Activated CD4-positive, alpha-beta T cell treated with anti-CD3 and anti-CD28 coated beads, Interleukin-10, Interleukin-2, amounts not matched to agents 100 ng/mL and 50 ng/mL, durations not matched to agents 16 hours and 8 hours (primary cell): ENCODE measurements at places on chromosomes 7 and 10.

DNA sequence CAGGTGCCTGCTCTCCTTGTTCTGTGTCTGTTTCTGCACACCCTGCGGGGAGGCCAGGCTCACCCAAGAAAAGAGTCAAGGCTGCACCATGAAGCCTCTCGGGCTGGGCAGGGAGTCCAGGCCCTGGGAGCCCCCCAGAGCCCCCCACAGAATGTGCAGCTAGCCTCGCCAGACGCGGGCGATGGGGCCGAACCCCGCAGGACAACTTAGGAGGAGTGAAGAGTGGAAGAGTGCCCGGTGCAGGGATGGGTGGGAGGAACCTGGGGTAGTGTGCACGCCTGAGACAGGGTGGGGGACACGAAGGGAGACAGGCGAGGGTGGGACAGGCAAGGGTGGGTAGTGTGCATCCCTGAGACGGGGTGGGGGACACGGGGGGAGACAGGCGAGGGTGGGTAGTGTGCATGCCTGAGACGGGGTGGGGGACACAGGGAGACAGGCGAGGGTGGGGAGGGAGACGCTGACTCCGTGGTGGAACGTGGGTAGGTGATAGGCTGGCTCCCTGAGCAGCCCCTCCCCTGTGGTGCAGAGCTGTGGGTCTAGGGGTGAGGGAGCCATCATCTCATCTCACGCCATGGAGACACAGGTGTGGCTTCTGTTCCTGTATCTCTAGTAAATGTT, 615.4 kb downstream of the DNAJB6 start:
- no peak for DNase-seq

DNA sequence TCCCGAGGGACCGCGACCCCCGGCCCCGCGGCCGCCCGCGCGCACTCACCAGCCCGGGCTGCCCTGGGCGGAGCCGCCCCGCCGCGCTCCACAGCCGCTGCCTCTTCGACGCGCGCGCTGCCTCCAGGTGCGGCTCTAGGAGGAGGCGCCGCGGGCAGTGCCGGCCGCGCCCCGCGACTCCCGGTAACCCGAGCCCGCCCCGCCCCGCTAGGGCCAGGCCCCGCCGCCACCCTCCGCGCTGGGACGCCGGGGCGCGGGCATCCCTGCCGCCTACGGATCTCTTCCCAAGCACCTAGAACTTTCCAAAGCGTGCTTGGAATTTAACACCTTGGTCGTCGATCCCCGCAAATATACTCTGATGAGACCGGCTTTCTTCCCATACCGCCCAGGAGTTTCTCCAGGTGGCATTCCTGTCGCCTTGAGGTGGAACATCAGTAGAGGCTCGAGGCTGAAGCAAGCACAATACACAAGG, at the start of gene SLC26A5:
Gene SLC26A5, minus strand, starts transcription at position 159 of the 472 bp plus-strand sequence. CDS start 24,693 bp downstream, outside the sequence.
- peak; percentile 10 for DNase-seq

- peak; percentile 73 for DNase-seq
These were observed 87.3 kb upstream of the KAT6B start for GRCh38 chr10:74738985-74739567.

- no peak for DNase-seq
These were observed 103.8 kb downstream of the ARMH3 start for GRCh38 chr10:101952191-101952590.

DNA sequence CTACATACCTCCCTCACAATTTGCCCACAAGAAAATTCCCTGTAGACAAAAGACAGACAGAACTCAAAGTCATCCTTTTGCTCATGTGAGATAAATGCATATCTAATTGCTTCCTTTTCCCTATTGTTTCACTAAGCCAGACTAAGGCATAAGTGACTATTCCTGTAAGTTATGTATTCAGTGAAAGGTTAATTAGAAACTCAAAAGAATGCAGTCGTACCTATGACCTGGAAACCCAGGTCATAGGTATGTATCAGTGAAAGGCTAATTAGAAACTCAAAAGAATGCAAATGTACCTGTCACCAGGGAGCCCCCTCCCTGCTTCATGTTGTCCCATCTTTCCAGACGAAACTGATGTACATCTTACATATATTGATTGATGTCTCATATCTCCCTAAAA, 10.3 kb upstream of the GARS1 start:
- no peak for DNase-seq

GRCh38 chr10:59272061-59272460, 90.3 kb downstream of the FAM13C start:
- DNase-seq, result no peak
